ENCODE measurements at places on chromosomes 2 and 18.

GRCh38 chr18:48073211-48073930, 142.9 kb upstream of the SMAD2 start:
- no peak for DNase-seq

DNA sequence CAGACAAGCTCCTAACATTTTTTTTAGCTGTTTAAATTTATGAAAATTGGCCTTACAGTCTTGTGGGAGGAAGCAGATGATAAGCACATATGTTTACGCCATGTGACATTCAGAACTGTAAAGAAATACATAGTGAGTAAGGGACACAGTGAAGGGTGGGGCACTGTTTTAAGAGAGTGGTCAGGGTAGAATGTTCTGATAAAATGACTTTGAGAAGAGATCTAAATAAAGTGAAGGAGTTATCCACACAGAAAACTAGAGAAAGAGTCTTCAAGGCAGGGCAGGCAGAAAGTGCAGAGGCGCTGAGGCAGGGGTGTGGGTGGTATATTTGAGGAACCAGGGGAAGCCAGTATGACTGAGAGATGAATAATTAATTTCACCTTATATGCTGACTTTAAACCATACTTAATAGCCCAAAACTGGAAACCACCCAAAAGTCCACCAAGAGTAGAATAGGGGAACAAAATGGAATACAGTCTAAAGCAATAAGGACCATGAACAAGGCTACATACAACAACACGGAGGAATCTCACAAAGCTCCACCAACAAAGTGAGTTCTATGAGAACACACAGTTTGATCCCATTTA, 8.6 kb downstream of the MREG start:
- no peak for DNase-seq

GRCh38 chr2:137938204-137938603, 26.1 kb upstream of the HNMT start:
- no peak for DNase-seq

- no peak for DNase-seq
Observed at GRCh38 chr2:57417007-57417406, 629.6 kb upstream of the VRK2 start.

DNA sequence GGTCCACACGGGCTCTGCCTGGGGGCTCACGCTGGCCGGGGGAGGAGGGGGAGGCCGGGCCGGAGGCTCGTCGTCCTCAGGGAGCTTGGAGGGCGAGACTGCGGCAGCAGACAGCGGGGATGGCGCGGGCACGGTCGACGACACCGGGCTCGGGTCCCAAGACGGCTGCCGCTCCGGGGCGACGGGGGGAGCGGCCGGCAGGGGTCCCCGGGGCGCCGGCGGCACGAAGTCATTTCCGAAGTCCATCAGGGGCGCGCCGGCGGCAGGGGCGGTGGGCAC, 491 bp downstream of the RTN4 start:
- DNase-seq: no peak

- no peak for DNase-seq
Observed at GRCh38 chr2:70161069-70161534, 29.7 kb downstream of the C2orf42 start.

DNA sequence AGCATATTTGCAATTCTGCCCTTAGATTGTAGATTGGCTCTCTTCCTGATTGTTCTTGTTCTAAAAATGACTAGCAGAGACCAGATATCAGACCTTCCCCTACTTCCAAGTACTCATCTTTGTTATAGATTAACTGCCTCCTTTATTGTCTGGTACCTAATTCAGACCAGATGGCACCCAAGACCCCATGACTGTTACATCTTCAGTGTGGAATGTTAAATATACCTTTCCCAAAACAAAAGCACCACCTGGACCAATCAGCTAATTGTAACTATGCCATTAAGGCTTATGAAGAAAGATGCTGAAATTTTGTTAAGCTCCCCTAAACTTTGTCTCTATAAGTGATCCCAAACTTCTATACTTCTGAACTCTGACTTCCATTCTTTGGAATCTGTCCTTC, 12.0 kb upstream of the TFPI start:
- DNase-seq: no peak

- DNase-seq: no peak
Observed at GRCh38 chr2:48174503-48174902, 268.2 kb upstream of the FBXO11 start.

- DNase-seq: peak; percentile 80
Observed at GRCh38 chr18:76491473-76491775, 3.6 kb downstream of the ZNF516 start.

- DNase-seq: no peak
Observed at GRCh38 chr2:168025487-168026202, 221.8 kb downstream of the STK39 start.

- no peak for DNase-seq
Observed at GRCh38 chr2:124482551-124482950, 457.5 kb downstream of the CNTNAP5 start.

- peak; percentile 21 for DNase-seq
Observed at GRCh38 chr2:714005-714741, 37.0 kb upstream of the TMEM18 start.

DNA sequence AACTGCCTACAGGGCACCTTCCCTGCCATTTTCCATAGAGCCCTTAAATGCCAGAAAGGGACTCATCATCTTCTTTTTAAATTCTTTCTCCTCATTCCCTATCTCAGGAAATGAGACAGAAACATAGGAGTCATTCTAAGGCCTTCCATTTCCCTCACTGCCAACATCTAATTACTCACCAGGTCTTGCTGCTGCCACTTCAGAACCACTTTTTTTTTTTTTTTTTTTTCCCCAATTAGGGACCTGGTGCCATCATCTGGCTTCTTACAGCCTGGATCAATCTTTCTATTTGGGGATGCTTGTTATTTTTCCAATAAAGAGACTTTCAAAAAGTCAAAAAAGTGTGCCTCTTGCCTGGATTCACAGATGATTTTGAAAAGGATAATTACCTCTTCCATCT, 373.4 kb downstream of the LPIN1 start:
- no peak for DNase-seq

GRCh38 chr2:169038338-169038757, 7.2 kb upstream of the ABCB11 start:
- DNase-seq: peak; percentile 13

DNA sequence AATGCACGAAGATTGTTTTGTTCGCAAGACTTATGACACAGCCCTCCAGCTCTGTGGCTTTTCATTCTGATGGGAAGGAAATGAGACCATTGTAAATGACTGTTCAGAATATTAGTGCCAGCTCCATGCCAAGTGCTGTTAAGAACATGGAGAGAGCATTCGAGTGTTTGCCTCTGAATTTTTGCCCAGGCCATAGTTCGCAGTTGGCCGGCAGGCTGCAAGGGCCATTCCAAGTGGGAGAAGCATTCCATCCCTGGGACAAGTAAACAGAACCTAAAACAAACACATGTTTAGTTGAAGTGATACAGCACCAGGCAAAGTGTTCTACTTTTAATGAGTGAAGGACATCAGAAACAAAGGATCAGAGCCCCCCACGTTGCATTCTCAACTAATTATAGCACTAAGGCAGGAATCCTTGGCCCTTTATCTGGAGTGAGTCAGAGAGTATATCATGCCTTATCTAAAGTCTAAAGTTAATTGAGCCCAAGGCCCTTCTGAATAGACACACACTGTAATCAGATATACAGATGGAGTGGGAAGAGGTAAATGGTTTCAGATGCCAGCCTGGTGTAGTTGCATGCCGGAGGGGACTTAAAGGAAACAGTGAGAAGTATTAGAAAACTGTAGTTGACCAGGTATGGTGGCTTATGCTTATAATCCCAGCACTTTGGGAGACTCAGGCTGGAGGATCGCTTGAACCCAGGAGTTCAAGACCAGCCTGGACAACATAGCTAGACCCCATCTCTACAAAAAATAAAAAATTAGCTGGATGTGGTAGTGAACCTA, 53.3 kb downstream of the NEDD4L start:
- DNase-seq: no peak

DNA sequence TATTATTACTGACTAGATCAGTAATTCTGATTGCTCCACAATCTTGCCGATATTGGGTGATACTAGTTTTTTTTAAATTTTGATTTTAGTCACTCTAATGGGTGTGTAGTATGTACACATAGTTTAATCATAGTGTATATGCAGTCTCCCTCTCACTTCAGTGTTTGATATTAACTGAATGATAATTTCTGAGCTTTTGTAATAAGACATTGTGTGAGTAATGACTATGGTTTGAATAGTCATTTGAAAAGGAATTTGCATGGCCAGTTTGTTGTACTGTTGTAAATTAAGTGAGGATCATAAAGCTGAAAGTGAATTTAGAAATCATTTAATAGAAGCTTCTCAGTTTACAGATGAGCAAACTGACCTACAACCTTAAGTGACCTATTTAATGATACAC, 33.4 kb downstream of the USP14 start:
- no peak for DNase-seq

DNA sequence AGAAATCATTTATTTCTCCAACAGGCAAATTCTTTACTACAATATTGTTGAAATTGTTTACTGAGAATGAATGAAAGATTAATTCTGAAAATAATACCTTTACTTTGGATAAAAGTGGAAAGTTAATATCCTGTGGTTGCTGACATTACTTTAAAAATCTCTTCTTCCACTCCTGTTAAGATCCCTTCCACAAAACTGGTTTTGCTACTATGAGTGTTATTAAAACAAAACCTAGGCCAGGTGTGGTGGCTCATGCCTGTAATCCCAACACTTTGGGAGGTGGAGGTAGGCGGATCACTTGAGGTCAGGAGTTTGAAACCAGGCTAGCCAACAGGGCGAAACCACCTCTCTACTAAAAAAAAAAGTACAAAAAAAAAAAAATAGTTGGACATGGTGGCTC, 123.9 kb upstream of the CCDC150 start:
- no peak for DNase-seq

- peak; percentile 82 for DNase-seq
Observed at GRCh38 chr2:31233741-31234682, at the start of gene EHD3. TSS of gene EHD3 (plus strand) at chr2:31234152. CDS start at chr2:31234622, 470 bp downstream.

DNA sequence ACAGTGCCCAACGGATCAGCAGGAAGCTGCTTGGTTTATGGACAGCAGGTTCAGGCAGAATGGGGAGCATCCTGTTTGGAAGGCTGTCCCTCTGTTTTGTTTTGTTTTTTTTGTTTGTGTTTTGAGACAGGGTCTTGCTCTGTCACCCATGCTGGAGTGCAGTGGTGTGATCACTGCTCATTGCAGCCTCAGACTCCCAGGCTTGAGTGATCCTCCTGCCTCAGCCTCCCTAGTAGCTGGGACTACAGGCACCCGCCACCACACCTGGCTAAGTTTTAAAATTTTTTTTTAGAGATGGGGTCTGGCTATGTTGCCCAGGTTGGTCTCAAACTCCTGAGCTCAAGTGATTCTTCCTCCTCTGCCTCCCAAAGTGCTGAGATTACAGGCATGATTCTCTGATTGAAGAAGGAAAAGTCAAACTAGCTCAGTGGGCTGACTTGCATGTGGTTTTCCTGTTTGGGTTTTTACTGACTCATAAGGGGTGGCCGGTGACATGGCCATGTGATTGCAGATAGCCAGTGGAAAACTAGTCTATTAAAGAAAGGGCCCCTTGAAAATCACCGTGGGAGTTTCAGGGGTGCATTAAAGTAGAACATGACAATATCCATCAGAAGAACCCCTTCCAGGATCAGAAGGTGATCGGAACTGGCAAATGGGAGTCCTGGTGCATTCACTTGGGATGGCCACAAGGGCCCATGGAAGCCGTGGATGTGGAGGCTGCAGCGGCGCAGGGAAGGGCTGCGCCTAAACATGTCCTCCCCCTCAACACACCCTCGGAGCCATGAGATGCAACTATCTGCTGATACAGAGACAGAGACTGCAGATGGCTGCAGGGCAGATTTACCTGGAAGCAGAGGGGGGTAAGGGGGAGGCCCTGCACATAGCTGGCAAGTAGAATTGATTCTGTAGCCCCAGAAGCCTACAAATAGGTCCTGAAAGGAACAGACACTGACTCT, 26.5 kb downstream of the AQP12B start:
- DNase-seq: no peak

- DNase-seq: no peak
Observed at GRCh38 chr2:112782234-112782799, 2.0 kb downstream of the IL1A start.

DNA sequence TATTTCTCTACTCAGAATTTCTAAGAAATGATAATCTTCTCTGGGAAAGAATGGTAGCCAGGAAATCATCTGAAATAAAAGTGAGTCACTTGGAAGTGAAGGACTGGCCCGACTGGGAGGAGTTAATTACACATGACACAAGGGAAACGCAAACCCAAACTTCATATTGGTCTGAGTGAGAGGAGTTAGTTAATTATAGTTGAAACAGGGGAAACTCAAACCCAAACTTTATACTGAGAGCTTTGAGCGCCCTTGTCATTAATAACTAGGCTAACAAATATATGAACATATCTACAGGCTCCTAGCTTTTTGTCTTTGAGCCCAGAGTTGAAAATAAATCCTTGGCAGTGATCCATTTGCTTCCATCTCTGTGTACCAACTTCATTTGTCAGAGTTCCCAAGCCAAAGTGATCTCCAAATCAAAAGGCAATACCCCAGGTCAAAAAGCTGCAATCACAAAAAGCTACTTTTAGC, 187.8 kb upstream of the COL3A1 start:
- DNase-seq: no peak

DNA sequence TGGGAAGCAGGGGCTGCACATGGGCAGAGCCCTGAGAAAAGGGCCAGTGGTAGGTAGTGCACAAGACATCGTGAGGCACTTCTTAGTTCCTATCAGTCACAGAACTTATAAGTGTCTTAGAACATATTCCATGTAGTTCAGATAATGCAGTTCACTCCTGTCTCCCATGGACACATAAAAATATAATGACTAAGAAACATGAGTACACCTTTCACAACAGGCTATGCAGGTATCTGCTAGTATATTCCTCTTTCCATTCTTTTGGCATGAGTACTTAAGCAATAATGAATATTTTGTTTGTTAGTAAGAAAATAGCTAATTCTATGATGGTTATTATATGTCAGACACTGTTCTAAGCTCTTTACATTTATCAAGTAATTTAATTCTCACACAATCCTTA, 808.4 kb downstream of the BCL11A start:
- DNase-seq: no peak

GRCh38 chr2:113148606-113149552, 21.5 kb downstream of the IL1RN start:
- DNase-seq: no peak

DNA sequence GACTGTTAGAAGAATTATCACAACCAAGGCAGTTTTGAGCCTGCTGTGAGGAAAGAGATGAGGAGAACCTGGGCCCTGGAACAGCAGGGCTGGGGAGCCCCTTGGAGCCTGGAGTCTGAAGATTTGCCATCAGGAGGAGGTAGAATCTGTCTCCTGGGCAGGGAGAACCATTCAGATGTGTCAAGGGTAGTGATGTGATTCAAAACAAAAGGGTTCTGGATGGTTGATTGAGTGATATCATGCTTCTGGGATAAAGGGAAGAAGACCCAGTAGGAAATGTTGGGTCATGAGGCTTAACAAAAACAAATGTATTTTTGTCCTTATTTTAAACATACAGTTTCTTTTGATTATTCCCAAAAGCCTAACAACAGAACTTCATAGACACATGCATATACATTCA, 28.6 kb downstream of the RNF144A start:
- no peak for DNase-seq

- no peak for DNase-seq
Observed at GRCh38 chr2:241465543-241465942, 42.8 kb downstream of the STK25 start.

- no peak for DNase-seq
Observed at GRCh38 chr2:30359644-30360167, 87.3 kb upstream of the LCLAT1 start.
